ENCODE measurements at places on chromosomes 2 and 18. TPM values are rescaled to one million over a fixed set of nuclear protein-coding genes. Genes with fewer than 3 reads are reported as not detected.
A peak's percentile ranks its signal among the peaks of the same experiment; 100 is the strongest.

DNA sequence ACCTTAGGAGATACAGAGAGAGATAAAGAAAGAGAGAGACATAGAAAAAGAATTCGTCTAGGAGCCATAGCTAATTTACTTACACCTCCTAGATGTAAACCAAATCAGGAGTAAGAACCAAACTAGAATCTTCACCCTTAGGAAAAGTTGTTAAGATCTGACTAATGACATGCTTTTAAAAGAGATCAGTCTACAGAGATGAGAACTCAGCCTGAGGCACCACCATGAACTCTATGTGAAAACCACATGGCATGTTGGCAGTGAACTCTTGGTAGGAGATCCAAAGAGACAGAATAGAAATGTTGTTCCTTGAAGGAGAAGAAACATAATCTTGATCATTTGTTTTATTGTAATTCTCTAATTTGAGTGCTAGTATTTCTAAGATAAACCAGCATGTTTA, 585.4 kb upstream of the ID2 start:
- DNase-seq: no peak

DNA sequence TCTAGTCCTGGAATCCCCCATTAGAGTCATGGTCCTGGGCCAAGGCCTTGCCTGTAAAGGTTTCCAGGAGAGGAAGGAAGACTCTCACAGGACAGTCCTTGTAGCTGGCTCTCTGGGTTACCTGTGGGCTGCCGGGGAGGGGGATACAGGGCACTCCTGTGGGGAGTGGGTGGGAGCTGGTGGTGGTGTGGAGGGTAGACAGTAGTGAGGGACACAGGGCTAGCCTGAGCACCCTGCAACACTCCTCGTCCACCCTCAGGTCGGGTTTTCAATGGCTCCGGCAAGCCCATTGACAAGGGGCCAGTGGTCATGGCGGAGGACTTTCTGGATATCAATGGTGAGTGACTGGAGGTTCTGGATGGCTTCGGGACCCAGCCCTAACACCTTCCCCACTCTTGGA, 19.7 kb upstream of the ANKRD53 start:
- no peak for DNase-seq

- DNase-seq: no peak
Measured at GRCh38 chr2:28327956-28328922, 64.4 kb upstream of the FOSL2 start.

DNA sequence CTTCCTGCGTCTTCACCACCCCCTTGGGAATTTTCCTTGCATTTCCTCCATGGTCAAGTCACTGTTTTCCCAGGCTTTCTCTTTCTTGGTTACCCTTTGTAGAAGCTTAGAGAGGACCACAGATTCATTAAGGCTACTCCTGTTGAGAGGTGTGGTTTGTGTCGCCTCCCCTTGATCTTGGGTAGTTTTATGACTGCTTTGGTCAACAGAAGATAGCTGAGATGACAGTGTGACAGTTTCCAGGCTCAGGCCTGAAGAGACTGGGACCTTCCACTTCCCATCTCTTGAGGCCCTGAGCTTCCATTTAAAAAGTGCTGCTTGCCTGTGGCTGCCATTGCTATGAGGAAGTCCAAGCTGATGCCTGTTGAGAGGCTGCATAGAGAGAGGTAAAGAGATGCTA, 5.4 kb downstream of the ACOXL start:
- DNase-seq: no peak

DNA sequence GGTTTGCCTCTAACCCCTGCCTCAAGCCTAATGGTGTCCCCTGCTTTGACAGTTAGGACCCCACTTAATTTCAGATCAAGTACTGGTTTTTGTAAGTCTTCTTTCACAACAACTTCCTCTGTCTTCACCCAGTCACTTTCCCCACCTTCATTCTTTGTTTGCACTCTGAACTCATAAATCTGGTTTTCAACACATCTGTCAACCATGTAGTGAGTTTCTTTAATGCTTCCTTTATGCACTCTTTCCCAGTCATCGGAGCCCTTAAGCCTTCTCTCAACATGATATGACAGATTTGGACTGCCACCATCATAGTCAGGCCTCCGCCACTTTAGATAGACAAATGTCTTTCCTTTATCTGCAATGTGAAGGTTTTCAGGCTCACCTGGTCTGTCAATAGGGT, 109.1 kb downstream of the PLEKHA3 start:
- DNase-seq: no peak

DNA sequence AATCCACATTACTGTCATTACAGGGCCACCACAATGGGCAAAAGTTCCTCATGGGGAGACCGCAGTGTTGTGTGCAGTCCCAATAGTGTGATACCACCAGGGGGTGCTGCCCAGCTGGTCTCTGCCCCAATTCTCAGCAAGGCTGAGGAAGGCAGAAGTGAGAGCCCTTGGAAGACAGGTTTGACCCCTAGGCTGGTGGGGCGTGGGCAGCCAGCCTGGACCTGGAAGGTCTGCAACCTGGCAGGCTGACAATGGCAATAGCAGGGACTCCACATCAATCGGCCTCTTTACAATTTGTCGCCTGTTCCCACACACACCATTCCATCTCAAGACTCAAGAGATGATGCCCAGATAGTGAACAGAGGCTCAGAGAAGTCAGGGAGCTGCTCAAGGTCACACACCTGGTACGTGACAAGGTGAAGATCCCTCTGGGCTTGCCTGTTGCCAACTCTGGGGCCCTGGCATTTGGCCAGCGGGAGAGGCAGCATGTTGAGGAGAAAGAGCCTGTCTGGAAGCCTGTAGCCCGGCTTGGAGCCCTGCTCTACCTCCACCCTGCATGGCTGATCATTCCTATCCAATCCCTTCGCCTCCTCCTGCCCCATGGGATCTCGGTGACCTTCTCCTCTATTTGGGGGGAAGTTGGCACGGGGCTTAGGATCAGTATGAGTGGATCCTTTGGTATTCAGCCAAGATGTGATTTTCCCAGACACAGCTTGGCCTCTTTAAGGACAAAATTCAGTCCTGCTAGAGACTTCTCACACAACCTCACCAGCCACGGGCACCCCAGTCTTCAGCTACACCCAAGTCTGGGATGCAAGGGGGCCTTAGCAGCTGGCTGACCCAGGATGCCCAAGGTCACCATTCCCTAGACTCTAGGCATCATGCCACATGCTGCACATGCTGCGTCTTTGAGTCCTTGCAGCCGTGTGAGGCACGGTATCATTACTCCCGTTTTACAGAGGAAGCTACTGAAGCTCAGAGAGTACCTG, 2.9 kb upstream of the ATOH8 start:
- DNase-seq: peak; percentile 90

GRCh38 chr2:165843351-165843750, 49.3 kb upstream of the GALNT3 start:
- DNase-seq: no peak

- no peak for DNase-seq
Measured at GRCh38 chr2:194103941-194104659, 1552.9 kb upstream of the SLC39A10 start.

GRCh38 chr2:221629468-221629867, 57.4 kb upstream of the EPHA4 start:
- no peak for DNase-seq

Gene MYO3B
- 0.05 TPM for total RNA-seq
